CD4-positive, alpha-beta T cell treated with Interferon gamma for 1 hour (primary cell): ENCODE measurements at places on chromosomes 4 and X.

DNA sequence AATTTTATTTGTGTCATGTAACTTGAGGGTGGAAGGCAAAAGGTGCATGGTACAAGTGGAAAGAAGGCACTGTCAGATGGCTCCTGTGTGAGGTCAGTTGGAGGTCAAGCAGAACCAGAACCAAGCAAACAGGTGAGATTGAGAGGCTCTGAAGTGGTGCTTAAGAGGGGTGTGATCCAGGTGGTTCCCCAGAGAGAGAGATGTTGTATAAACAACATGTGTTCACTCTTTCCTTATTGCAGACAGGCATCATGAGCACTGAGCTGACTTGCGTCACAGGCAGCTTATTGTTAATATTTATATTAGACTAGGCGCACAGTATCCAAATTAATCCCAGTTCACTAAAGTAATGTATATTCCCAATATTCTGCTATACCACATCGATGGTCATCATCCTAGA lies 56.8 kb downstream of the CXCL13 start:
- DNase-seq: no peak

DNA sequence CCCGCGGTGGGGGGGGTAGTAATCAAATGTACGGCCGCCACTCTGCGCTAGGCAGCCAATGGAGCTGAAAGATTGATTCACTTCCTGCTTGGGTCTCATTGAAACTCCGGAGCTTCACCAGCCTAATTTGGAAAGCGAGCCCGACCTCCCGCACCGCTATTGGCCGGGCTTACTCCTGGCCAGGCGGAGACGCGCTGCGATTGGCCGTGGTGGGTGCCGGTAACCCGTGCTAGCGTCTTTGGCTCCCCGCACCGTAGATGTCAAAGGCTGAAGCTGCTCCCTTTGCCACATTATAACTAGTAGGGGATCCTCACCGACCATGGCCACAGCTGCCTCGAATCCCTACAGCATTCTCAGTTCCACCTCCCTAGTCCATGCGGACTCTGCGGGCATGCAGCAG lies at the start of gene POU3F4:
Gene POU3F4 (plus strand): TSS at position 285 of the 400 bp plus-strand sequence. CDS start 35 bp downstream, at position 320.
- DNase-seq: no peak

GRCh38 chr4:154998284-154998683 lies 210.2 kb upstream of the NPY2R start:
- no peak for DNase-seq

- no peak for DNase-seq
Measured at GRCh38 chrX:23661671-23662070, 5.6 kb upstream of the PRDX4 start.

GRCh38 chr4:15238720-15239119 lies 189.1 kb upstream of the C1QTNF7 start:
- DNase-seq: no peak

GRCh38 chr4:20254511-20255250 lies 3.0 kb downstream of the SLIT2 start:
- DNase-seq: no peak

DNA sequence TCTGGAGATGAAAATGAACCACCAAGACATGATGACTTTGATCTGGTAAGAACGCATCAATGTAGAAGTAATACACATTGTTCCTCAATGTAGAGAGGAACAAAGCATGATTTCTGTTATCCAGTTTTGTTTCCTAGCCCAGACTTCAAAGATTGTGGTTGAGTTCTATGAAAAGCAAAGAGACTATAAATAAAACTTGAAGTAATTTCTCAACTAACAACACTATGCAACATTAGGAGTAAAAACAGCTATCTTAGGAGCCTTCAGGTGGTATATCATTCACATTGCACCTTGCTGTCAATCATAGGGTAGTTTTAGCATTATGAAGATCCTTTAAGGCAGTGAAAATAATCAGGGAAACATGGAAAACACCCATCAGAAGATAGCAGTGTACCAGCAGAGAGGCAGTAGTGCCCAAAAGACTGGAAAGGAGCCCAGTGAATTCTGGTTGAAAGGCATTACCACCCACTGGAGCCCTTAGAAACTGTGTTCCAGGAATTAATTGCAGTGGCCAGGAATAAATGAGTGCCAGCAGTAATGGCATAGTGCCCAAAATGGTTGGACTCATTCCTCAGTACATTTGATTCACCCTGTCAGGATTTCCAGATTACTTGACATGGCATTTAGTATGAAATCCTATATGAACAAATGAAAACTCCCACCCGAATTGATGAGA lies 300.7 kb upstream of the CXXC4 start:
- DNase-seq: no peak

DNA sequence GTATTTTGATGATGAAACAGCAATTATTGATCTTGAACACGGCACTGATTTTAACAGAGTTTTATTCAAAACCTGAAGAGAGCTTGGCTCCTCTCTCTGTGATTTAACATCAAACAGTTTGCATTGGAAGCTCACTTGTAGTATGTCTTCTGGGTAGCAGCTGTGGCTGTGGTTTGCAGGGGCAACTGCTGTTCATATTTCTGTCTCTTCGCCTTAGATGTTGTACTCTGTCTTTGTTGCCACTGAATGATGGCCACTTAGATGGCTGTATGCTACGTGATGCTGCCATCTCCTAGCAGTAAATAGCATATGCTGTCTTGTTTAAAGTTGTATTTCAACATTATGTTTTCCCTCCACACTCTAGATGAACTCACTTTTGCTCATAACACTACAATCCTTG lies 1743.0 kb upstream of the TENM3 start:
- no peak for DNase-seq

DNA sequence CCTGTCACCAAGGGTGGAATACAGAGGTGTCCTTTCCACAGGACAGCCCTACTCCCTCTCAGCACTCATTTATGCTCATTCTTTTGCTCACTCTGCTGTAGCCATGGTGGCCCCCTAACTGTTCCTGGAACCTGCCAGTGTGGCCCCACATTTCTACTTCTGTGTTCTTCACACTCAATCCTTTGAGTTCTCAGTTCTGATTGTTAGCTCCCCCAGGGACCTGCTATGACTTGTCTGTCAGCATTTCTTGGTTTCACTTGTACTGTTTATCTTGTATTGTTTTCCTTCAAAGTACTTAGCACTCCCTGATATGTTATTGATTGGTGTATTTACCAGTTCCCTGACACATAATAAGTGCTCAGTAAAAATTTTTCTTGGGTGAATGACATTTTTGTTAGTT lies 14.9 kb downstream of the VBP1 start:
- no peak for DNase-seq

GRCh38 chr4:1465173-1466033 lies 59.2 kb upstream of the NKX1-1 start:
- DNase-seq: no peak

GRCh38 chrX:124249345-124249744 lies 83.1 kb upstream of the TEX13D start:
- DNase-seq: no peak

- no peak for DNase-seq
Measured at GRCh38 chr4:26839016-26839415, 21.6 kb upstream of the STIM2 start.

DNA sequence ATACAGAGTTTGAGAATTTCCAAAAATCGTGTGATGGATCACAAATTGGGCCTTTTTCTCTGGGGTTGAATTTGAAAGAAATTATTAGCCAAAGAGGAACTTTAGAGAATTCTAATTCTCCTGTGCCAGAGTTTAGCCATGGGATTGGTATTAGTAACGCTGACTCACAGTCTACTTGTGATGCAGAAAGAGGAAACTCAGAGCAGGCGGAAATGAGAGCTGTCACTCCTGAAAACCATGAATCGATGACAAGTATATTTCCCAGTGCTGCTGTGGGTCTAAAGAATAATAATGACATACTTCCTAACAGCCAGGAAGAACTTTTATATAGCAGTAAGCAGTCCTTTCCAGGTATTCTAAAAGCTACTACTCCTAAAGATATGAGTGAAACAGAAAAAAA lies 64.9 kb downstream of the N4BP2 start:
- DNase-seq: peak; percentile 29

- DNase-seq: peak; percentile 47
Measured at GRCh38 chrX:153539171-153539978, 21.9 kb downstream of the ATP2B3 start.

DNA sequence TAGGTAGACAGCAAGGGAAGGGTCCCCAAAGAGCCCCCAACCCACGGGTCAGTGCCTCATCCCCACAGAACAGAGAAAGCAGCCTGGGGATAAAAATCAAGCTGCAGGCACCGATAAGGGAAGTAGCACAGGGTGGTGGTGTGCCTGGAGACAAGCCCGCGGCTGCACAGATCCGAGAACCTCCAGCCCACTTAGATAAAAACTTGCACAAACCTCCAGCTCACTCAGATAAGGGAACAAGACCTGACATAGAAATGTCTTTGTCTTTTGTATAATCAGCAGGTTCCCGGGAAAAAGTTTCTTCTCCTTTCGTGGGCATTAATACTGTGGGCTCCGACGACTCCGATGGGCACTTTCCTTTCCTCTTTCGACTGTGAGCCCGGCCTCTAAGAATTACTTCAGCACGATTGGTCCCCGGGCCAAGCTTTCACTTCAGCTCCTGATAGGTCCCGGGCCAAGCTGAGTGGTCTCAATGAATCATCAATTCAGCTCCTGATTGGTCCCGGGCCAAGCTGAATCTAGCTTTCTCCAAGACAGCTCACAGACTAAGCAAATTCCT lies 32.4 kb downstream of the PRDX4 start:
- DNase-seq: peak; percentile 22

- no peak for DNase-seq
Measured at GRCh38 chr4:7828793-7829301, 110.8 kb downstream of the AFAP1 start.

- no peak for DNase-seq
Measured at GRCh38 chr4:57023104-57023503, 44.4 kb downstream of the POLR2B start.

DNA sequence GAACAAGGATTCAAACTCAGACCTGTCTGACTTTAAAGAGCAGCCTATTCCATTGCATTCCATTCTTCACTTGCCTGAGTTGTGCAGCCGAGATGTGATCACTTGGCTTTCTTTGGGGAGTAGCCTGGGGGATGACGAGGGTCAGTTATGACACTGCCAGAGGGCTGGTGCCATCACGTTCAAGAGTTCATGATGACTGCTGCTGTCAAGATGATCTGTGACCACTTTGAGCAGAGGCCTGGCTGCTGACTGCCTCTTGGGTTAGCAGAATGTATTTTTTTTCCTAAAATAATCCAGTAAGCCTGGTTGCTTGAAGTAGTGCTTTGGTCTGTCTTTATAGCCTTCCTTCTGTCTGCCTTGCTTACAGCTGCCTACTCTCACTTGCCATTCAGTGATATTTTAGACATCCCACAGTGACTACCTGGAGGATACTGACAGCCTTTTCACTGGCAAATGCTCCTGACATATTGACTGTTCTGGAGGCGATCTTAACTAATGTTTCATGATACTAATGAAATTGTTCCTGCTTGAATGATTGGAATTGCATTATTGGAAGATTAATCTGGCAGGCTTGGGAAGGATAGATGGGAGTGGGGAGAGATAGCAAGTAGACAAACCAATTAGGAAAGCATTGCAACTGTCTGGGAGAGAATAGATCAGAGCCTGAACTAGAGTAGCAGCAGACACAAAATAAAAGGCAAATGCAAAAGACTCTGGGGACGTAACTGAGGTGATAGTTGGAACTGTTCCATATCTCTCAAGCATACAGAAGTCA lies 221.6 kb upstream of the LCORL start:
- DNase-seq: no peak

DNA sequence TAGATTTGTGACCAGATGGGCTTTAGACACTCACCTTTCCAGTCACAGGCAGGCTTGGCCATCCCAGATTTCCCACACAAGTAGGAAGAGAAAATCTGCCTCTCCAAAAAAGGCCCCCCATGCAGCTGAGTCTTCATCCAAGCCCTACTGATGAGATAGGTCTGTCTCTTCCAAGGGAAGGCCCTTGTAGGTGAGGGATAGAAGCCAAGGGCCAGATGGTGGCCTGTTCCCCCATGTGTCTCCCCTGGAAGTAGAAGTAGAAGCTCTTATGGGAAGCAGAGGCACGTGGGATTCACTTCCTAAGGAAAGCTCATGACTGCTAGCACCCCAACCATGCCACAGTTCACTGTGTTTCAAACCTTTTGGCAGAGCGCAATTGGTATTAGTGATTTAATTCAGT lies 81.5 kb downstream of the REPS2 start:
- DNase-seq: no peak

DNA sequence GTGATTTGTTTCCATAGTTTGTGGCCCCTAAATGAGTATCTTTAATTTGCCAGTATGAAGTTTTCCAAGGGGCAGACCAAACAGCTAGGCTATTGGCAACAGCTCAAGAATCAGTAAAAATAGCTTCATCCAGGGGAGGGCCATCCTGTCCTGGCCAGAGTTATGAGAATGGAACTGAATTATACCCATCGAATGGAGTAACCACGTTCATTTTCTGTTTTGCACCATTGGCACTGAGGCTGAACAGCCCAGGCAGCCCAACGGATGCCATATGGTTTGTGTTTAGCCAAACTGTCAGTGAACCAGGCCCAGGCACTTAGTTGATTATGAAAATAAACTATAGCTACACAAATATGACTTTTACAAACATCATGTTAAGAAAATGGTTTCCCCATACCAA lies 17.7 kb upstream of the ASB5 start:
- DNase-seq: no peak

DNA sequence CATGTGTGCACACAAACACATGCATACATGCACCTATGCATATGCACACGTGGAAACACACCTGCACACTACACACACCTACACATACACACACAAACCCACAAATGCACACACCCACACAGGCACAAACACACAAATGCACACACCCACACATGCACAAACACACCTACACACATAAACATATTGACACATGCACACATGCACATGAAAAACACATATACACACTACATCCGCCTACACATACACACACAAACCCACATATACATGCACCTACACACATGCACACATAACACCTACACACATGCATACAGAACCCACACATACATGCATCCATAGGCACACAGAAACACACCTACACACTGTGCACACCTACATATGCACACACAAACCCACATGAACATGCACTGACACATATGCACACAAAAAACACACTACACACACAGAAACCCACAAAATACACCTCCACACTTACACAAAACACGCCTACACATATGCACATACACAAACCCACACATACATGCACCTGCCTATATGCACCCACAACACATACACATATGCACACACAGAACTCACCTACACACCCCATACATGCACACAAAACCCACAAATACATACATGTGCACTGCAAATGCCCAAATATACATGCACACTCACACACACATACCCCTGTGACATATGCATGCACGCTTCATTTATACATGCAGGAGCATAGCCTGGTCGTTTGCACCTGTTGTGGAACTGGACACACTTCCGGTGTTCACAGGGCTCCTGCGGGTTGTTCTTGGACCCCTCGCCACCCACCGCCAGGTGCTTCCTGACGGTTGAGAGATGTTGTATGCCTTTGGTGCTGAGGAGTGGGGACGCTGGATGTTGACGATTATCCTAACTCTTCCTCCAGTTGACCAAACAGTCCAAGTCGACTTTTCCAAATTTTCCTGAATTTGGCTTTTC lies 22.1 kb downstream of the CD99 start:
- no peak for DNase-seq

- DNase-seq: no peak
Measured at GRCh38 chrX:24760363-24761000, 66.8 kb downstream of the POLA1 start.

- DNase-seq: no peak
Measured at GRCh38 chrX:41970419-41970818, 47.1 kb upstream of the CASK start.

GRCh38 chr4:158347556-158347955 lies 137.3 kb downstream of the TMEM144 start:
- DNase-seq: no peak

- DNase-seq: no peak
Measured at GRCh38 chr4:164892018-164892417, 15.0 kb downstream of the APELA start.
